ENCODE measurements at places on chromosomes 12 and 14.

- no peak for DNase-seq
These were observed 7.4 kb downstream of the INHBC start for GRCh38 chr12:57441846-57442427.

DNA sequence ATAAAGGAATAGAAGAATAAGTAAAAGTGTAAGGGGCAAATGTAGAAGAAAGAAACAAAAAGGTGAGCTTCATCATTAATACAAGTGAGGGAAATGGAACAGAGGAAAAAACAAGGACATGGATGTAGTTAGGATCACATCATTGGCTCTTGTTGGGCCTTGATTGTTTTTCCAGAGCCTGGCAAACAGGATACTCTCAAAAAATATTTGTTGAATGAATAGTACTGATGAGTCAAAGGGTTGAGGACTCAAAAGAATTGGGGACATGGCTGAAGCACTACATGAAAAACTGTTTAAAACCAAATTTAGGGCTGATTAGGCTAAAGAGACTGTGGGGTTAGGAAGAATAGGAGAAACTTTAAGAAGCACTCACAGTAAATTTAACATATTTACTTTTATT lies 11.4 kb upstream of the SRP54 start:
- no peak for DNase-seq

- peak; percentile 58 for DNase-seq
These were observed 39.4 kb upstream of the PPP2R5C start for GRCh38 chr14:101721951-101722661.

GRCh38 chr12:54164387-54165145 lies 24.2 kb downstream of the SMUG1 start:
- DNase-seq = no peak

- DNase-seq = no peak
These were observed 44.0 kb upstream of the MEG3 start for GRCh38 chr14:100781952-100782351.

GRCh38 chr12:2113119-2113912 lies 60.5 kb downstream of the CACNA1C start:
- no peak for DNase-seq

GRCh38 chr14:80047761-80048160 lies 163.5 kb downstream of the DIO2 start:
- no peak for DNase-seq

GRCh38 chr14:104034976-104035699 lies 50.4 kb upstream of the ASPG start:
- no peak for DNase-seq

- no peak for DNase-seq
These were observed 191.7 kb upstream of the DIO2 start for GRCh38 chr14:80403036-80403435.

GRCh38 chr14:22814941-22815713 lies at the start of gene SLC7A7:
Gene SLC7A7 (minus strand): TSS chr14:22815435. CDS start chr14:22813398, 2,037 bp downstream.
- no peak for DNase-seq

DNA sequence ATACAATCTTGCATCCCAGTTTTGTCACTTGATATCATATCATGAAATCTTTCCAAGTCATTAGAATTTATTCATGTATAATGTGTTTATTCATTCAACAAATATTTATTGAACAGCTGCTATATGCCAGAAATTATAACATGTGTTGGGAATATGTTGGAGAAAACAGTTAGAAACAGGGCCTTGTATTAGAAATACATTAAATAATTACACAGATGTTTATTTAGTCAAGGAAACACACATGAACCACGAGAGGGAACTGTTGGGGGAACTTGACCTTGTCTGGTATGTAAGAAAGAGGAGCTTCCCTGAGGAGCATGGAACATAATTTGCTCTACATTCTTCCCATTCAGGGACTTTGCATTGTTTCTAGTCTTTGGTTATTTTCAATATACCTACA lies 191.7 kb upstream of the FRMD6 start:
- no peak for DNase-seq

DNA sequence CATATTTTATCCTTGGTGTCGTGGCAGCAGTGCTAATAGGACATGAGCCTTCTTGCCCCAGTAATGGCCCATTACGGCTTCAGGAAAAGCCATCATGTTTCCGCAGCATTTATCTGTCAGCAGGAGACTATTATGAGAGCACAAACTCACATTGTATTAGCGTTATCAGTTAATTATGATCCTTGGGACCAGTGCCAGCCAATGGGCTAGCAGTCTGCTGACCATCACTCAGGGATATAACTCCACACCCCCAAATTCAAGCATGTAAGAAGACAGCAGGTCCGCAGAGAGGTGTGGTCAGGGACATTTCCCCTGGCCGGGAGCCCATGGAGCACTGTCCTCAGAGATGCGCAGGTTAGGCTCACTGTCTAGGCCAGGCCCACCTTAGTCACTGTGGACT lies 4.9 kb upstream of the ESRRB start:
- DNase-seq = no peak

- DNase-seq = no peak
These were observed 83.4 kb downstream of the PDE6H start for GRCh38 chr12:15056218-15056617.

- DNase-seq = no peak
These were observed 2.1 kb upstream of the B4GALNT3 start for GRCh38 chr12:457676-458075.

DNA sequence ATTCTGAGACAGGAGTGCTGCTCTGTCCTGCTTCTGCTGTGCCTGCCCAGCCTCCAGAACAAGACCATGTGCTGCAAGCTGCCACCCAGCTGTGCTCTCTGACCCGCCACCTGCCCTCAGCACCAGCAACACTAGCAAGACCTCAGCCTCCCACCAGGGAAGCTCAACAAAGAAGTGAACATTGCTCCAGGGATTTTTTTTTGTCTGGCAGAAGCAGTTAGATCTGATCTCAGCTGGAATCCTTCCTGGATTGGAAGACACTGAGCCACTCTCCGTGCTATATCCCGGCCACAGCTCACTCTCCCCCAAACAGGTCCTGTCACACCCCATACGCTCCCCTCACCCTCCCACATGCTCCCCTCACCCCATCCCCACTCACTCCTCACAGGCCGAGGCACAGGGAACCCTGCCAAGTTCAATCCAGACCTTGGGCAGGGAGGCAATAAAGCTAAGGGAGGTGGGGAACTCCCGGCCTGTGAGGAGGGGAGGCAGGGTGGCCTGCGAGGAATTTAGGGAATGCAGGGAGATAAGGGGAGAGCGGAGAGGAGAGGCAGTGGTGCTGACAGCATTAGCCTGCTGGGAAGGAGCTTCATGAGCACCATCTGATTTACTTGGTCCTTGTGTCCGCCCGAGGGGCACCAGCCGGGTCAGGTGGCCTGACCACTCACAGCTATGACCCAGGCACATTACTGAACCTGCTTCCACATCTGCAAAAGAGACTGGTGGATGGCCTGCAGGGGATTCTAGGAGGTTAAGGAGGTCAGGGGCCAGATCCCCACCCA lies 29.7 kb downstream of the CCDC85C start:
- DNase-seq = no peak

DNA sequence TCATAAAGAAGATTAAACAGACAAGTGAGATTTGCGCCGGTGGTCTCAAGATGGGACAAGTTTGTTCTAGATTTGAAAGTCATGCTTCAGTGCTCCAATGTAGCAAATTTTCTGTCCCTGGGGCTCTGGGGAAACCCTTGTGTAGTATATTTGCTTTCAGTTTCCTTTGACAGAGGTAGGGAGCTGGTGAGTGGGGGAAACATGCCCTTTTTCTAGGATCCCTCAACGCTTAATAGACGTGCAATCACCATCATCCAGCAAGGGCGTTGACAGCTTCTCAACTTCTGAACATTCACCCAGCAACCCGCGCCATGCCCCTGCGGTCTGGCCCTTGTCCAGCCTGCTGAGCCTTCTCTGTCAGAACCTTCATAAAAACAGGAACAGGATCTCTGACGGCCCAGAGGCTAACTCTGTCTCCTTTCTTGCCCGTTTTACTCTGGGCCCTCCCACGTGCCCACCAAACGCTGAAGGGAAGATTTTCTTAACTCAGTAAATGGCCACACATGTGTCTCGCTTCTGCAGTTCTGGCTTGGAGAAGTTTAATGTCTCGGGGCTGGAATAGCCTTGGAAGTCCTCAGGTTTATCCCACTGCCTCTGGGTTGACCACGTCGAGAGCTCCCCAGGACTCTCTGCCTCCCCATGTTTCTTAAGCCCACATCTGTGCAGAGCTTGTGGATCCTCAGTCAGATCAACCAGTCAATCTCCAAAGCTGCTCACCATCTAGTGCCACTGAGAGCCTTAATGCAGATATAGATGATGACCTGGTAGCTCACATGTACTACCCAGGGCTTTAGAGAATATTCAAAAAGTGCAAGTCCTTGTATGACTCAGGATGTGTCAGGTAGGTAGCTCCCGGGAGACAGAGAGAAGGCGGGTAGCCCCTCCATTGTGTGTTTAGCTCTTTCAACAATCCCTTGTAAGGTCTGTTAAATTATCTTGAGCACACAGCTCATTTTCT lies 58.1 kb upstream of the CCND2 start:
- no peak for DNase-seq

DNA sequence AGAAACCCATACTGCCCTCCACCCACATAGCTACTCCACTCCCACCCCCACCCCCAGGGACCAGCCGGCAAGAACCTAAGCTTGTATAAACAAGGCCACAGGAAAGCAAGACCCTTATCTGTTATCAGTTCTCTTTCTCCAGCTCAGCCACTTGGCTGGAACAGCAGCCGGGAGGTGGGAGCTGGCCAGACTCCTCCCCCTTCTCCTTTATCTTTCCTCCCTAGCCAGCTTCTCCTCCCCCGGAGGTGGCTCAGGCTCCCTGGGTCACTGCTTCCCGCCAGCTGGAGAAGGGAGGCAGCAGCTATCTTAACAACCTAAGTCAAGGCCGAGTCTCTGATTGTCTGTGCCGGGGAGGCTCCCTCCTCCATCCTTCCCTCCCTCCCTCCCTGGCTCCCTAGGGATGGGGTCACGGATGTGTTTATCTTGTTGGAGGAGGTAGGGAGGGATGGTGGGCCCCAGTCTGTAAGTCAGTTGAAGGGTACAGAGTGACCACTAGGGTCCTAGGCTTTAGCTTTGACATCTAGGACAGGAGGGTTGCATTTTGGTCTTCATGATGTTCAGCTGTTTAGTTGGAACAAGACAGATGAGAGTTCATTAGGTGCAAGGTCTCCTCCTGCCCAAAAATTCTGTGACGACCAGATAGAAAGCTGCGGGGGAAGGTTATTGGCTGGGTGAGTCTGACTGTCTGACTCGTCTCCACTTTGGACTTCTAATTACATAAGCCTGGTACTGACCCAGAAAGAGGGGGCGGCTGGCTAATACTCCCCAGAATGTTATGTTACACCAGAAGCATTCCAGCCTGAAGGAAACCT lies 29.7 kb downstream of the ZFP36L1 start:
- DNase-seq = no peak

DNA sequence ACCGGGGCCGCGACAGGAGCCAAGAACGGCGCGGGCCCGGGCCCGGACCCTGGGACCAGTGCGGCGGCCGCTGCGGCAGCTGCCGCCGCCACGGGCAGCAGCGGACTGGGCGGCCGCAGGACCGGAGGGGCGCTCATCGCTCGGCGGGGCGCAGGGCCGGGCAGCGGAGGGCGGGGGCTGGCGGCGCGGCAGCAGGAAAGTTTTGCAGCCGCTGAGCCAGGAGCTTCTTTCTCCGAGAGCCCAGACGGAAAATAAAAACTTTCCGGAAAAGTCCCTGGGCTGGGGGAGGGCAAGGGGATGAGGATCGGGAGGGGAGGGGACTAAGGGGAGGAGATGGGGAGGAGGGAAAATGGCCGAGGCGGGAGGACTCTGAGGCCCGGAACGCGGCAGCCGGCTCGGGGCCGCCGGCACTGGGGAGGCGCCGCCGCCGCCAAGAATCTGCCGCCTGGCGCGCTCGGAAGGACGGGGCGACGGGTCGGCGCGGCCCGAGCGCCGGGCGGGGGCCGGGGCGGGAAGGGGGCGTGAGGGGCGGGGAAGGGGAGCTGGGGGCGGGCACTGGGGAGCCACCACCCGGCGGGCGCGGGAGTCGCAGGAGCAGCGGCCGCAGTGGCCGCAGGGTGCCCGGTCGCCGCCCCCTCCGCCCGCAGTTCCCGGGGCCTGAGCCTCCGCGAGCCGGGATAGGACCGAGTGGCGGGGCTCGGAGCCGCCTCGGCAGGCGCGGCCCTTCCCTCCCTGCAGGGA lies at the start of gene PRKD1:
Gene PRKD1, minus strand, starts transcription at position 472 of the 741 bp plus-strand sequence.
- no peak for DNase-seq

- no peak for DNase-seq
These were observed 43.1 kb upstream of the STRAP start for GRCh38 chr12:15839041-15839440.

GRCh38 chr12:122366685-122367475 lies 55.6 kb downstream of the CLIP1 start:
- DNase-seq = no peak

GRCh38 chr12:54475537-54475936 lies 2.1 kb upstream of the GTSF1 start:
- no peak for DNase-seq

- DNase-seq = no peak
These were observed 585.4 kb downstream of the SNAPC1 start for GRCh38 chr14:62347562-62348011.

DNA sequence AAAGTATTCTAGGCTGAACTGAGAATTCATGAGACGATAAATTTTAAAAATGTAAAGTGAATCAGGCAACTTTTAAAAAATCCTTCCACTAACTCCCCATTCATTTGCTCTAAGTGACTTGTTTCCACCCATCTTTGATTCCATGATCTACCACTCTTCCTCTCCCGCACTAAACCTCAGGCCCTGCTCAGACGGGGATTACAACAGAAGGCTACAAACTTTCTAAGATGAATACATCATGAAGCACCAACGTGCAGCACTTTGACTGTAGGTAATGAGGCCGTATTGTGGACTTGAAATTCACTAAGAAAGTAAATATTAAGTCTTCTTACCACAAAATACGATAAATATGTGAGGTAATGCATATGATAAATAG lies 30.0 kb downstream of the TMEM132D start:
- no peak for DNase-seq

- no peak for DNase-seq
These were observed 18.6 kb downstream of the DUSP6 start for GRCh38 chr12:89333564-89334252.

DNA sequence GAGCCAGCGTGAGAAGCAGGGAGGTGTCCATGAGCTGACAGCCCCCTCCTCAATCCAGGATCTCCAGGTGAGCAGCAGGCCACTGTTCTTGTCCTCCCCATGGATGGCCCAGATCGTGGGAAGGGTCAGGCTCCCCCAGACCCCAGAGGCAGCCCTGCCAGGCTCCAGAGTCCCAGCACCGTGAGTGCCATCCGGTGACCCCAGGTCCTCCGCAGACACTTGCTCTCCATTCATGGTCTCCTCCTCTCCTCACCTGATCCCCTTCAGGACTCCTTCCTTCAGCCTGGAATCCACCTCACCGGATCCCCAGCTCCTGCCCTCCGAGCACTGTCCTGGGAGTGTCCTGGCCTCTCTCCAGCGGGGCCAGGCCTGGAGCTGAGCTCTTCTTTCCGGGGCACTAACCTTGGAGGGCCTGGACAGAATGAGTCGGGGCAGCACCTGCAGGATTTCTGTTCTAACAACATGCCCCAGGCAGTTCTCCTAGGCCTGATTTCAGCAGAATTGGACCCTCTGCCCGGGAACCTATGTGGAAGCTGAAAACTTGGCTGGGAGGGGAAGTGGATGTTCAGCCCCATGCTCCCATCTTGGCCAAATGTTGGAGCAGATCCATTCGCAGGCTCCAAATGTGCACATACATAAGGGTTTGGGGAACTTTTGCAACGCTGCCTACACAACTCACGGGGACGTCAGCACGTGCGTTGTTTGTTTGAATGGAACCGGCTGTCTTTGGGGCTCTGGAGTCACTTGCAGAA lies 341.6 kb upstream of the SFSWAP start:
- DNase-seq = no peak

GRCh38 chr12:127791217-127791616 lies 475.8 kb upstream of the TMEM132C start:
- DNase-seq = no peak

- no peak for DNase-seq
These were observed 155.5 kb downstream of the ZFP36L1 start for GRCh38 chr14:68637106-68638021.

- no peak for DNase-seq
These were observed 44.0 kb upstream of the GZMB start for GRCh38 chr14:24677956-24678355.
